ENCODE measurements at places on chromosomes 2 and 18. TPM values are rescaled to one million over a fixed set of nuclear protein-coding genes. Genes with fewer than 3 reads are reported as not detected.
A peak's percentile ranks its signal among the peaks of the same experiment; 100 is the strongest.

DNA sequence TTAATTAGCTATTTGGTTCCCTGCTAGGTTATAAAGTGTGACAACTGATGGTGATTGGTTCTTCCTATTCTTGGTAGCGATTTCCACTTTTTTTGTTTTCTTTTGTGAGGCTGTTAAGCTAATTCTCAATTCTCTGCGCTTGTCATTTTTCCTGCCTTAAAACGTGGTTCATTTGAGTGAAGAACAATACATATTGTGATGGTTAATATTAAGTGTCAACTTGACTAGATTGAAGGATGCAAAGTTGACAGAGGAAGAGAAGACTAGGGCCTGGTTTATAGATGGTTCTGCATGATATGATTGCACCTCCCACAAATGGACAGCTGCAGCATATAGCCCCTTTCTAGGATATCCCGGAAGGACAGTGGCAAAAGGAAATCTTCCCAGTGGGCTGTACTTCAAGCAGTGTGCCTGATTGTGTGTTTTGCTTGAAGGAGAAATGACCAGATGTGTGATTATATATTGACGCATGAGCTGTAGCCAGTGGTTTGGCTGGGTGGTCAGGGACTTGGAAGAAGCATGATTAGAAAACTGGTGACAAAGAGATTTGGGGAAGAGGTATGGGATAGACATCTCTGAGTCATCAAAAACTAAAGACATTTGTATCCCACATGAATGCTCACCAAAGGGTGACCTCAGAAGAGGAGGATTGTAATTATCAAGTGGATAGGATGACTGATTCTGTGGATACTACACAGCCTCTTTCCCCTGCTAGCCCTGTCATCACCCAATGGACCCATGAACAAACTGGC, 39.4 kb upstream of the ZNF804A start:
- no peak for DNase-seq

DNA sequence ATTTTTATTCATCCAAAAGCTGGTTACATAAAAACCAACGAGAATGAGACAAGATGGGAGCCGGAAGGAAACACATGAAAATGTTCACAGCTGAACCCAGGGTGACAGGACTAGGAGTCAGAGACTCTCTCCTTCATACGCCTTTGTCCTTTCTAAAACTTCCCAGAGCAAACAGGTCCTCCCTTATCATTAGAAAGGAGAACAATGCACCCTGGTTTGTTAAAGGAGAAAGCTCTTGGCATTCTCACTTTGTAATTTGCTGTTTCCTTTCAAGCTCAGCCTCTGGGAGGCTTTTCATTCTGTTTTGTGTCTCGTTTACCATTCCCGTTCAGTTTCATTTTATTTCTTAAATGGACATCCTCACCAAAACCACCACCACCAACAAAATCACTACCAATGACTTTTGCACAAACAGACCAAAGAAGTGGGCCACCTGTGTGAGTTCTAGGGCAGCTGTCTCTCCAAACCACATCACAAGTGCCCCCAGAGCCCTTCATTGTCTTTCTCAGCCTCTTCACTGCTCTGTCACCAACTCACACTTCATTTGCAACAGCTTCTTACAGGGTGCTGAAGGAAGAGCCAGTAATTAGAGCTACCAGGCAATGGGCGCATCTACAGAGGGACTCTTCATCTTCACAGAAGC, 105.3 kb downstream of the HDAC4 start:
- no peak for DNase-seq

DNA sequence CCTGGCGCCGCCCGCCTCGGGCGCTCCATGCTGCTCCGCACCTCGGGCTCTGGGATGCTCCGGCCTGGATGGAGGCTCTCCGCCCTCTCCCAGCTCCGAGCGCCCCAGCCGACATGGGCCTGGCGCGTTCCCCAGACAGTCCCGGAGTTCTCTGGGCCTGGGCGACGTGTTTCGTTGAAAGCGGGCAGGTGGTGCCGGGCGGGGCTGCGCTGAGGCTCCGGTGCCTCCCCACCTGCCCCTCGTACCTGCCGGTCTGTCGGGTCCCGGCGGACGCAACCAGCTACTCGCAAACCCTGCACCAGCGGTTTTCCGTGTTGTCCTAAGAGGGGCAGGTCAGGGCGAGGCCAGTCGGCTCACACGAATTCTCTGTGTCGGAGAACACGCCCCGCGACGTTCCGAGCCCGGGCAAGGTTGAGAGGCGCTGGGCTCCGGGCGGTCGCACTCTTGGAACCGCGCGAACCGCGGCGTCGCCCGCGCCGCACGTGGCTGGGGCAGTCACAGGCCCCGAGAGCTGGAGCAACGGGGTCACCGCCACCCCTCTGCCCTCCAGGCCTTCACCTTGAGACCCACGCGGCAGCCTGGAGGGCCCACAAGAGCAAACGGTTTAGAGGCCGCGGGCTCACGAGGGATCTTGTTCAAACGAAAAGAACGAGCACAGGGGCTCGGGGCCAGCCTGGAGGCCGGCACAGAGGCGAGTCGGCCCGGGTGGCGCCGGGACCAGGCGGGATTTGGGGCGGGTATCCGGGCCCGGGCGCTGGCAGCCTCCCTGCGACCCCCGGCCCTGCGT, 4.2 kb upstream of the SIX2 start:
- DNase-seq, result peak; percentile 56

DNA sequence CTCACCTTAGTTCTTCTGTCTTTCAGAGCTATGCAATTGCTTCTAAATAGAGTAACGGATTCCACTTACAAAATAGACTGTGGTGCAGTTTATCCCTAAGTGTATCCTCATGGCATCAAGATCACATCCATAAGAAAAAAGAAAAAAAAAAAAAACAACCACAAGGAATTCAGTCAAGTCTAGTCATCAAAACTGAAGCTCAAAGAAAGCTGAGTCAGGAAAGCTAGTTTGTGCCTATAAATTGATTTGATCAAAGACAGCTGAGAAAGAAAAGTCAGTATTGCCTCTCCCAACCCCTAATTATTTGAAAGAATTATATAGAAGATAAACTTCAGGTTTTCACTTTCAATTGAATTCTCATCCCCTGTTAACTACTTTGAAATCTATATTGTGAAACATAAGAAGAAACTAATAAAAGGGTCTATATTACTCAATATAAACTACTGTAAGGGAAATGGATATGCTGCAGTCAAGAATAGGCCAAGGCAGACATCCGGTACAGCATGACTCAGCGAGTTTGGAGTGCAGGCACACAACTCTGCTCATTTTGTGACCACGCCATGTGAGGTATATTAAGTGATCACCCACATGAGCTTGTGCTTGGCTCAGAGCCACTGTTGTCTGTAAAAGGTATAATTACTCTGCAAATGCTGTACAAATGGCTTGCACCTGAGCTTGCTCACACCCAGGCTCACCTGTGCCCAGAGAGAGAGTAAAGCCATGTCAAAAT, 568.1 kb upstream of the CRIM1 start:
- no peak for DNase-seq

Gene MC4R
- 0.73 TPM for total RNA-seq

DNA sequence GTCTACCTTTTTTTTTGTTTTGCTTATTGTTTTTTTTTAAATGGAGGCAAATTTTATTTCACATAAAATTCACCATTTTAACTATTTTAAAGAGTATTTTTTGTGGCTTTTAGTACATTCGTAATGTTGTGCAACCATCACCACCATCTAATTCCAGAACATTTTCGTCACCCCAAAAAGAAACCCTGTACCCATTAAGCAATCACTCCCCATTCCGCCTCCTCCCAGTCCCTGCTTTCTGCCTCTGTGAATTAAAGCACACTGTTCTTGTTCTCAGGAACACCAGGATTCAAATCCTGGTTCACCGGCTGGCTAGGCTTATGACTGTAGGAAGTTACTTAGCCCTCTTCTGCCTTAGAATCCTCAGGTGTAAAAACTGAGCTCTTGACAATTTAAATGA, 36.9 kb upstream of the EPAS1 start:
- DNase-seq, result no peak

Gene CHRNG
- total RNA-seq, result not detected

Gene TACR1
- total RNA-seq, result not detected

- peak; percentile 44 for DNase-seq
These were observed 50.2 kb upstream of the LRP1B start for GRCh38 chr2:142180820-142181533.

- peak; percentile 34 for DNase-seq
These were observed 624 bp downstream of the METTL8 start for GRCh38 chr2:171432969-171433762.
